ENCODE measurements at places on chromosomes 1 and 21. TPM values are rescaled to one million over a fixed set of nuclear protein-coding genes. Genes with fewer than 3 reads are reported as not detected.

MEGF6 gene
- total RNA-seq = 15.4 TPM

RAB25 gene
- total RNA-seq = not detected

TAS1R3 gene
- 0.10 TPM for total RNA-seq

OR2M3 gene
- 0.40 TPM for total RNA-seq

SELE gene
- 7.8 TPM for total RNA-seq

GFI1 gene
- total RNA-seq = 1.2 TPM

DR1 gene
- total RNA-seq = 32.6 TPM

KISS1 gene
- total RNA-seq = not detected

STYXL2 gene
- total RNA-seq = 0.69 TPM

FBXO2 gene
- total RNA-seq = 19.4 TPM

CELA3A gene
- total RNA-seq = not detected

TRPM2 gene
- 4.0 TPM for total RNA-seq

SEMA4A gene
- 8.2 TPM for total RNA-seq

ZMYND12 gene
- total RNA-seq = 1.3 TPM

Measured in spinal cord (tissue), 10 donors.